ENCODE measurements at places on chromosomes 16 and 17.

GRCh38 chr17:10034719-10035475, 129.8 kb upstream of the RCVRN start:
- no peak for DNase-seq

DNA sequence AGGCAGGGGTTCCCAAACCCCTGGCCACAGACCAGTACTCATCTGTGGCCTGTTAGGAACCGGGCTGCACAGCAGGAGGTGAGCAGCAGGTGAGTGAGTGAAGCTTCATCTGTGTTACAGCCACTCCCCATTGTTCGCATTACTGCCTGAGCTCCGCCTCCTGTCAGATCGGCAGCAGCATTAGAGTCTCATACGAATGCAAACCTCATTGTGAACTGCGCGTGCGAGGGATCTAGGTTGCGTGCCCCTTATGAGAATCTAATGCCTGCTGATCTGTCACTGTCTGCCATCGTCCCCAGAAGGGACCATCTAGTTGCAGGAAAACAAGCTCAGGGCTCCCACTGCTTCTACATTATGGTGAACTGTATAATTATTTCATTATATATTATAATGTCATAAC, 25.1 kb upstream of the RMI2 start:
- no peak for DNase-seq

GRCh38 chr16:21526923-21527807, 72.2 kb upstream of the METTL9 start:
- no peak for DNase-seq

DNA sequence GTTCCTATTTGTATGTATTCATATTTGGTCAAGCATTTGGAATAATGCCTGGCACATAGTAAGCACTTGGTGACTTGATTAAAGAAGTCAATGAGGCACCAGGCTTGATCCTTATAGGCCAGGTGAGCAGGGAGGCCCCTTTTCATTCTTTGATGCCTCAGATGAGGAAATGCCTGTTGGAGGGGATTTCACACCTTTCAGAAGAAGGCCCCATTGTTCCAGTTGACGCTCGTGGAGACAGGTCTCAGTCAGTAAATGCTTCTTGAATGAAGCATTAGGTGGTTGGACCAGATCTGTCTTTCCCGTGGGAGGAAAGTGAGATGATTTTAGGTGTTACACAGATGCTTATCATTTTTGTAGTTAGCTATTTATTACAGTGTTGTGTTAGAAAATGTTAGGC, 13.0 kb downstream of the LCMT1 start:
- DNase-seq, result no peak

DNA sequence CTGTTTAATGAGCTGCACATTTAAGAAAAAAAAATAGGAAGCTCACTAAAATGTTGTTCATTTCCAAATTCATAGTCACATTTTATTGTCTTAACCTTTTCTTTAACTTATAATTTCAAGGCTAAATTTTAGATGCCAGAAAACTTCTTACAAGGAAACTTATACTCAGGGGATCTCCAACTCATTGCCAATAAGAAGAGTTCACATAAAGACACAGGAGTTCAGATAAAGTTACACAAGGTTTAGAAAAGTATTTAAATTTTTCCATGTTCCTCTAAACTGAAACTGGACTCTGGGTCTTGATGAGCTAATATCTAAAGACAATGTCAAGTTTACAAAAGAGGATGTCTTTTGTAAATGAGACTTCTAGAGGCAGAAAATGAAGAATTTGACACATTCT, 190.7 kb upstream of the KCNJ16 start:
- DNase-seq, result no peak

DNA sequence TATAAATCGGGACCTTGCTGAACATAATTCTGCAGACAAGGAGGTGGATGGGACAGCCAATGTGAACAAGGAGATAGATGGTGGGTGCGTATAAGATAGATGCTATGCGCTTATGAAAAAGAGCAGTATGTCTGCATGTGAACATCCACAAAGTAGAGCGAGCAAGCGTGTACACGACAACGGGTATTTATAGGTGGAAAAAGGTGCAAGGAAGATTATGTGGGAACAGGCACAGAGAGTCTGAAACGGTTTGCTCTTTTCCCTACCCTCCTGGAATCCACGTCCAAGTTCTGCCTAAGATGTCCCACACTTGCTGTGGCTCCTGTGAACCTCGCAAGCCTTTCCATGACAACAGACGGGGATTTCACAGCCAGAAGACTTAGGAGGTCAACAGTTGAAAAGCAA, 43.0 kb downstream of the SNX11 start:
- DNase-seq, result no peak

DNA sequence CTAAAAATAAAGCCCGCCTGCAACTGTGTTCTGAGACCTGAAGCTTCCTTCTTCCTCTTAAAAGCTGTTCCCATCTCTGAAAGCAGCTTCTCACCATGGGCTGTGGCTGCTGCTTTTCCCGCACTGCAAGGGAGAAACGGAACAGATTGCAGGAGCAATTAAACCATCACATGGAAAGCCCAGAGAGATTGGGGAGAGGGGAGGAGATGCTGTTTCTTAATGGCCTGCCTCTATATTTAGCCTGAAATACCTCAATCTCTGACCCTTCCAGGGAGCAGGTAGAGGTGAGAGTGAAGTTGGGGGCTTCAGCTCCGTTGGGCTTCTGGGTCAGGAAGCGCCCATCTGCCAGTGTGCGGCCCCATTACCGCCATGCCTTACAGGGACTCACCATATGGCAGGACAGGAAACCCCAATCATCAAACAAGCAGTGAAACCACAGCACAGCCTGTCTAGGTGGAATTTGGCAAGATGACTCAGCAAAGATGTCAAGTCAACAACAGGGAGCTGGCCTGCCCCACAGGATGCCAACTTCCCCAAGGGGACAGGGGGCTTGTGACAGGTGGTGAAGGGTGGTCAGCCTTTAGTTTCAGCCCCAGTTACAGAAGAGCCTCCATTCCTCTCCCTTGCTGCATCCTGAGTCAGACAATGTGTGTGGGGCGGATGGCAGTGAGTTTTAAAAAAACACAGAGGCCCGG, 286.6 kb upstream of the CCL2 start:
- no peak for DNase-seq

DNA sequence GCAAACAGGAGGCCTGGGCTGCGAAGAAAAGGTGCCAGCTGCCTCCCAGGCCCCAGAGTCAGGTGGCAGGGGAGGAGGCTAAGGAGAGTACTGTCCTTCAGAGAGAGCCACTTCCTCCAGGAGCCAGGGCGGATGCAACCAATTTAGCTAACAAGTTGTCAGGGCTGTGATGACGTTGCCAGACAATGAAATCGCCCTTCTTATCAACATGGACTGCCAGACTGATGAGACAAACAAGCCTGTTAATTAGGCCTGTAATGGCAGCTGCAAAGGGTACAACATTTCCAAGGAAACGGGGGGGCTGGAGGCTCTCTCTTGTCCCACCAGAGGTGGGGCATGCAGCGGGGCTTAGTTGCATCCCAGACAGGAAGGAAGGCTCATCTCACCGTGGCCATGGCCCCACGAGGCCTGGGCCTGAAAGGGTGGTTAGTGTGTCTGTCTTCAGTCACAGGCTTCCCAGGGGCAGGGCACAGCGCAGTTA, 111.8 kb downstream of the SDK2 start:
- DNase-seq, result no peak

- DNase-seq, result peak; percentile 16
These were observed 982 bp downstream of the SPAG9 start for GRCh38 chr17:51119415-51120356.

- DNase-seq, result no peak
These were observed 115.7 kb downstream of the BANP start for GRCh38 chr16:88066680-88067529.

DNA sequence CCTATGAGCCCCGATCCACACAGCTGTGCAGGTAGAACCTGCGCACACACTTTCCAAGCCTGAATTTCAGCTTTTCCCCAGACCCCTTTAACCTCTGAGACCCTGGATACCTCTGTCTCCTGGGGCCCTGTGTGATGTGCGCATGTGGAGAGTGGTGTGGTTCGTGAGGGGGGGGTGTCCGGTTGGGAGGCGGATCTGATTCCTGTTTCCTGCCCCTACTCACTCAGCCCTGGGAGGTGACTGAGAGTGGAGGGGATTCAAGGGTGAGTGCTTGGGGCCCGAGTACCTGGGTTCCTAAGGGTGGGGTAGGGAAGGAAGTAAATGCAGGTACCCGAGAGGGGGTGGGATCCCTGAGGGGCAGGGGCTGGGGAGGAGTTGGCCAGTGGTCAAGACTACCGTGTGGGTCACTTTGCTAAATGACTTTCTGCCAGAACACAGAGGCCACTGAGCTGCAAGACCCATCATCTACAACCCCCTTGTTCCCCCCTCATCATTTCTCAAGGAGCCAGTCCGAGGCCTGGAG, 621 bp downstream of the ARHGEF15 start:
- no peak for DNase-seq

GRCh38 chr17:58388302-58389190, 28.8 kb downstream of the RNF43 start:
- DNase-seq, result no peak

DNA sequence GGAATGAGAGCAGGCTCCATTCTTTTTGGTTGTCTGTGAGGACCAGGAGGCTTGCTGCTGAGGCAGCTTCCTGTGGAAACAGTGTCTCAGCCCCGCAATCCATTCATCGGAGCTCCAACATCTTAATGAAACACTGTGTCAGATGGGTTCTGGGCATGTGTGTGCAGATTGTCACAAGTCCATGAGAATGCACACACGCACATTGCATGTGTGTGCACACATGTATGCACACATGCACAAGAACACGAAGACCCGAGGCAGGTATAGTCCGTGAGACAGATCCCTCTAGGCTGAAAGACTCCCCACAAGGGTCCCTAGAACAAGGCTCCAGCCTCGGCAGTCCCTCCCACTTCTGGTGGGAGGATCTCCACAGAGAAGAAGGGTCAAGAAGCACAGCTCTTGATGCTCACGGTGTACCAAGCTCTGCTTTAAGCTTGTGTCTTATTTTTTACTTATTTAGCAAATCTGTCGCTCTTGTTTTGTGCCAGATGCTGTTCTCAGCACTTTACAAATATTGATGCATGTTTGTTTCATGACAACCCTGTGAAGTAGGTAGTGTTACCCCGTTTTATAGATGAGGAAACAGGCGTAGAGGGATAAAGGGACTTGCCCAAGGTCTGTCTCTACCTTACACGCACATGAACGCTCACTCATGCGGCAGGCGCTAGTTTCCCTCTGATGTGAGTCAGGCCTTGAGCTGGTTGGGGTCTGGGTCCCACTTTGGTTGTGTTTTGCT, 213.1 kb downstream of the SEC14L1 start:
- DNase-seq, result no peak

- no peak for DNase-seq
These were observed 169.0 kb upstream of the ZFHX3 start for GRCh38 chr16:73216932-73217331.

DNA sequence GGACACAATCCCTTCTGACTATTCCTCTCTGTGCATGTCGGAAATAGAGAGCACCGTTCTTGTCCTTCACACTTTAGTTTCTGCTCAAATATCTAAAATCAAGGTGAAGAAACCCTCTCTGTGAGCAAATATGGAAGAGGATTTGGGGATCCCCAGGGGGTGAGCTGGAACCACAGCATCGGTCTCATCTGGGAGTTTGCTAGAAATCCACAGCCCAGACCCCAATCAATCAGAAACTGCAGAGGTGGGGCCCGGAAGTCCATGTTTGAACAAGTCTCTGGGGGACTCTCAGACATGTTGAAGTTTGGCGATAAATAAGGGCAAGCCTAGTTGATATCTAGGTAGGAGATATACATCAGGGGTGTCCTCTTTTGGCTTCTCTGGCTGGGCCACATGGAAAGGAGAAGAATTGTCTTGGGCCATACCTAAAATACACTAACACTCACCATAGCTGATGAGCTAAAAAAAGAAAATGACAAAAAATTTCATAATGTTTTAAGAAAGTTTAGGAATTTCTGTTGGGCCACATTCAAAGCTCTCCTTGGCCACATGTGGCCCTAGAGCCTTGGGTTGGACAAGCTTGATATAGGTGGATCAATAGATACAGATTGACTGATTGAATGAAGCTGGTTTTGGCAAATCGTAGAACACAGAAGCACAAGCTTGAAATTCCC, 168.0 kb upstream of the FOXF1 start:
- DNase-seq, result no peak

DNA sequence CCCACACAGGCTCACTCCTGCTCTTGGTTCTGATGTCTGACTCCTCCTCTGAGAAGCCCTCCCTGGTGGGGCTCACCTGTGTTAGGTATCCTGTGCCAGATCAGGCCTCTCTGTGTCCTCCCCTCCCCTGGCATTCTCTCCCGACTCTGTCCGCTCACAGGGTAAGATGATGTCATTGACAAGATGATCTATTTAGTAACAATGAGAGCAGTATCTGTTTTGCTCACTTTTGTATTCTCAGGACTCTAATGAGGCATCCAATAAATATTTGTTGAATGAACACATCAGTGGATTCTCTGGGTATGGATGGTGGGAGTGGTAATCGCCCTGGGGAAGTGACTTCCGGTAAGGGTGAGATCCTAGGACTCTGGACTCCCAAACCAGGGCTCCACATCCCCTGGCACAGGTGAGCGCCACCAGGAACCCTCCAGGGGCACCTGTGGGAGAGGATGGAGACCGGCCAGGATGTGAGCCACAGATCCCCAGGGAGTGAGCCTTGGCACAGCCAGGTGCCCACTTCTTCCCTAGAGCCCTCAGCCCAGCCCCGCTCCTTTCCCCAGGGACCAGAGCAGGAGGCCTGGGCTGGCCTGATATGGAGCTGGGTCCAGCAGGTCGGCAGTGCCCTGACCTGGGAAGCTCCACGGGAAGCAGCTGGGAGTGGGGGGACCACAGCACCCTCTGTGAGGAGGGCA, 5.4 kb upstream of the HAP1 start:
- DNase-seq, result no peak

- DNase-seq, result no peak
These were observed 2.4 kb downstream of the THRA start for GRCh38 chr17:40064971-40065768.

GRCh38 chr17:49975531-49975930, 6.5 kb downstream of the DLX4 start:
- no peak for DNase-seq

DNA sequence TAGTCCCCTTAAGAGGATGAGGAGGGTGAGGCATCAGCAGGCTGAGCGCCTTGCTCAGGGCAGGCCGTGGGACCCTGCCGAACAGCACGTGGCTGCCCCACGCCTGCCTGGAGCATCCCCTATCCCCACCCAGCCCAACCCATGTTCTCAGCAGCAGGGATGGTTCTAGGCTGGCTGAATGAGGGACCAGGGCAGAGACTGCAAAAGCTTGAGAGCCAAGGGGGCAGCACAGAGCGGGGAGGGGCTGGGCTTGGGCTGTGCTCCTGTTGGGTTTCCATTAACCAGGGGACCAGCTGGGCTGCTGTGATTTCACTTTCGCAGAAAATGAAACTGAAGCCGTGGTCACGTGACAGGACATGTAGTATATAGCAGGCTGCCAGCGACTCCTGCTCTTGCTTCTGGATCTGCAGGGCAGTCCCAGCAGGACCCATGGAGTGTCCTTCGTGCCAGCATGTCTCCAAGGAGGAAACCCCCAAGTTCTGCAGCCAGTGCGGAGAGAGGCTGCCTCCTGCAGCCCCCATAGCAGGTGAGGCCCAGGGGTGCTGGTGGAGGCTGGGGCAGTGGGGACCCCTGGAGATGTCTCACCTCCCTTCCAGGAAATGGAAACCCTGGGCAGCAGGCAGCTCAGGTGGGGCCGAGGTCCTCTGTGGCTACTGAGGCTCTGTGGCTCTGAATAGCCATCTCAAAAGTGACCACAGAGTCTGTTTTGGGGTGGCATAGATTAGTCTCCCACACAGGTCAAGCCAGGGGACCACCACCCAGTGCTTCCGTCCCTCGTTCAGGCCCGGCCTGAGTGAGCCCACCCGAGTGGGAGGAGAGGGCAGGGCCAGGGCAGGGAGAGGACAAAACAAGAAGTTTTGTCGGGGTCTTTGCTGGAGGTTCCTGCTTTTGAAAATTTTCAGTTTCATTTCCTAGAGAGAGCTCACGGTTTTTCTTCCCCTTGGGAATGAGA, 2.9 kb downstream of the RNF213 start:
- DNase-seq, result peak; percentile 77

GRCh38 chr17:49210158-49211029, at the start of the genes ABI3 and GNGT2:
Gene ABI3, plus strand, starts transcription at chr17:49210707. Its CDS starts 18 bp downstream, at chr17:49210725.
Gene GNGT2, minus strand, starts transcription at chr17:49210574. Its CDS starts 3,152 bp downstream, at chr17:49207422.
- no peak for DNase-seq

Measured in stimulated activated CD8-positive, alpha-beta memory T cell treated with anti-CD3 and anti-CD28 coated beads, Interleukin-15, amount 100 ng/mL, for 1 hour (primary cell).